ENCODE measurements at places on chromosomes 12 and 14.

GRCh38 chr12:43348221-43348620 lies 203.8 kb downstream of the ADAMTS20 start:
- no peak for DNase-seq

DNA sequence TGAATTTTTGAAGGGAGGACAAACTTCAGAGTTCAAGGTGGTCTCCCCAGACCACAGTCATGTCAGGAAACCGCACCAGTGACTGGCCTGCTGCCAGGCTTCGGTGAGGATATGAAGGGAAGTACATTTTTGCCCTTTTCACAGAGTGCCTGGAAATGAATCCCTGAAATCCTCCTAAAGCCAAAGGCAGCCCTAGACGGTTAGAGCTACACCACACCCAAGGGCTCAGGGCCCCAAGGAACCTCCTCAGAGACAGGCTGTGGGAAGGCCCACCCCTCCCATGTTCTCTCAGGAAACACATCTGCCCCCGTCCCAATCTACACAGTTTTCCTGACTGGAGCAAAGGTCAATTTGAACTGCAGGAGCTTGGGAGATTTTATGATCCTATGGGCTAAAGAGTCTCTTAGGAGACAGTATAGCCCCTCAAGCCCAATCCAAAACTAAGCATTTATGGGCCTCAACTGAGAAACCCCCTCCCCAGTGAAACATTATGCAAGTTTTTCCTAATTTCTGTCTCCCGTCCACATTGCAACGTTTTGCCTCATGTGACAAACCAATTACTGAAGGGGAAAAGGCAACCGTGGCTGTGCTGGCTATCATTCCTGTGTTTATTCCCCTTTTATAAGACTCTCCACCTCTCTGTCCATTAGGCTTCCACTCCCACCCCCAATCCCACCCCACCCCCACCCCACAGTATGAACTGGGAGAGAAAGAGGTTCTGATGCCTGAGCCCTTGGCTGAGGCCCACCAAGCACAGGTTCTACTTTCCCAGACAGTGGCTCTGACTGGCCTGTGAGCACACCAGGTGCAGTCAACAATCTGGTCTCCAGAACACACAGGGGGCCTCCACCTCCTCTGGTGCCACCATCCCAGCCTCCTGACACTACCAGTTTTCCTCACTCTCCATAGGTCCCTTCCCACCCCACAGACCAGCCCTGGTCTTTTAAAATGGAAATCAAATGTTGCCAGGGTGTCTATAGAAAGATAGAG lies 9.6 kb upstream of the RNASE1 start:
- DNase-seq: no peak

- DNase-seq: no peak
These were observed 3.0 kb downstream of the SMCO3 start for GRCh38 chr12:14810953-14811483.

GRCh38 chr14:96584907-96585671 lies 82.9 kb downstream of the PAPOLA start:
- no peak for DNase-seq

DNA sequence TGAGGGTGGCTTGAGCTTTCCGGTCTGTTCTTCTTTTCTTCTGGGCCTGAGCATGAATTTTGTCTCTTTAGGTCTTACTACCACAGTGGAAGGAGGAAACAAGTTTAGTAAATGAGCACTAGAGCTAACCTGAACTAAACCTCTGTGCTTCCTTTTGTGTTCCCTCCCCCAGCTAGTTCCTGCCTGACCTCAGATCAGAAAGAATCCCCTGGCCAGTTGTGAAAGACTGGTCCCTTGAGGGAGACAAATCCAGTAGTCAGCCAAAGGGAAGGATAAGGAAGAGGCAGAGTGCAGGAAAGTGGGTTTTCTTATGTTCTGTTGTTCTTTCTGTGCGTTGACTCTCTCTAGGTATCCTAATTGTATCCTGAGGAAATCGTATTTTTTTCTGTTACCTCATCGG lies 17.5 kb downstream of the ZNF664 start:
- DNase-seq: no peak

DNA sequence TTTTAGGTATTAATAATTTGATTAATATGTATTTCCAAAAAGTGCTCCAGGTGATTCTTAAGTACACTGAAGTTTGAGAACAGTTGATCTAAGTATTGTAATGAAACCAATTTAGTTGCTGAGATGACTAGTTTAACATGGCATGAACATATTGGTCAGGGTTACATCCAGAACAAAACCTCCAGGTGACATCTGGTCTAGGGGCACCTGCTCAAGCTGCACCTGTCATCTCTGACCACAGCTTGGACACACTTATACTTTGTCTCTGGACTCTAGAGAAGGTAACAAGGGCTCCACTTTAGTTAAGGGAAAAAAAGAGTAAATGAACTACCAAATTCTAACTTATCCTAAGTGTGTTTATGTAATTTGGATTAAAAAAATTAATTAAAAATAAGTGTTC lies 8.1 kb downstream of the ARID2 start:
- DNase-seq: no peak

DNA sequence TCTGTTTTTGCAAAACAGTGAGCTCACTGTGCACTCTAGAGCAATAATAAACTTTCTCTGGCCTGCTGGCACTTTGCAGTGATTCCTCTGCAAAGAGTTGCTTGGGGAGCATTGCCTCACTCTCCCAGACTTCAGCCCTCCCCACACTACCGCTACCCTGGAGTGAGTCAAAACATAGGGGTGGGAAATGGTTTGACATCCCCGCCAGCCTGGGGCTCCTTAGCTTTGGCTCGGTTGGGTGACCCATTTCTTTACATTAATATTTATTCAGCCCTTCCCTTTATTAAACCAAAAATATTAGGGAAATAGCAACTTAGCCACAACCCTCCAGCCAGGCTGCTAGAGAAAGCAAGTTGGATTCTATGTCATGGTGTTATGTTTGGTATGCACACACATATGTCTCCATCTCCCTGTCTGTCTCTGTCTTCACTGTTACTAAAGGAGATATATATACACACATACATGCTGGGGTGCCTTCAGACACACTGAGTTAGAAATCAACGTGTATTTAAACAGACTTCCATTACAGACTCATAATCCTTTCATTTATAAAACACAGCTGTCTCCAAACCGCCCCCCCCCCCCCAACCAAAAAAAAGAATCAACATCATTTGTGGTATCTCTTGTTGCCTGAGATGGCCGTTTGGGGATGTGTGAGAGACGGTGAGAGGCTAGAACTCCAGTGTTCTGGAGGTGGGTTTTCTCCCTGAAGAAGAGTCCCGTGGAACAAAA lies 3.4 kb upstream of the IRF2BPL start:
- no peak for DNase-seq

GRCh38 chr14:91252871-91253794 lies 8.6 kb upstream of the GPR68 start:
- no peak for DNase-seq

GRCh38 chr12:81757731-81758365 lies 1.3 kb downstream of the PPFIA2 start:
- no peak for DNase-seq

DNA sequence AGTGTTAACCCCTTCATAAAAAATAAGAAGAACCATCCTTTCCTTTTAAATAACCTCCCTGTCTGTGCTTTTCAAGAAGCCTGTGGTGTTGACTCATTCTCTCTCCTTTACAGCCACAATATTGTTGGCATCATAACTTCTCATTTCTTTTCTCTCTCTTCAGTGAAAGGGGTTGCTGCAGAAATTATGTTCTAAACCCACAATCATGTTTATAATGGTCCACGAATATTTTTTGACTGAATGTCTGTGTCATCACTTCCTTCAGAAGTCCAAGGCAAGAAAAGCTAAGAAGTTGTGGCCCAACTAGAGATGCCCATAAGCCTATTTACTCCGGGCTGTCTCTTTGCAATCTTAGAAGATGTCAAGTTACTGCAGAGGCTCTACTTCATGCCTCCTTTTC lies 488.3 kb downstream of the APAF1 start:
- no peak for DNase-seq

DNA sequence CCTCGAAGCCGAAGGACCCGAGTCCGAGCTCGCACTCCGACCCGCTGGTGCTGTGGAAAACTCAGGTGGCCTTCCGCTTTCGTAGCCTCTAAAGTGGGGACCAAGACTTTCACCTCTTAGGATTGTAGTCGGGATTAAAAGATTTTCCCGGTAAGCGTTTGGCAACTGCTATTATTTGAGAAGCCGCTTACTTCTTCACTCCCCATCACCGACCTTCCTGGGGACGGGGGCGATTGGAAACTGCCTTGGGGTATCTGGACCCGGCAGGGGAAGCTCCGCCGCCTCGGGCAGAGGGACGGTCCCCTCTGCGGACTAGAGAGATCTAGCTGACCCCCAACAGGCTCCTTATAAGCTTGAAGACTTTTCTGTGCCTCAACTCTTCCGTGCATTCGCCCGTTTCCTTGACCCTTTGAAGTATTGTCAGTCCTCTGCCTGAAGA lies 659 bp downstream of the TRAFD1 start:
- DNase-seq: peak; percentile 81

- peak; percentile 20 for DNase-seq
These were observed 429.8 kb upstream of the CCDC196 start for GRCh38 chr14:66056268-66056907.

GRCh38 chr12:90690120-90690519 lies 264.9 kb downstream of the CCER1 start:
- no peak for DNase-seq

- peak; percentile 67 for DNase-seq
These were observed 1.1 kb upstream of the LRP1 start for GRCh38 chr12:57127101-57127725.

GRCh38 chr14:49991491-49991890 lies 98.6 kb downstream of the ARF6 start:
- no peak for DNase-seq

DNA sequence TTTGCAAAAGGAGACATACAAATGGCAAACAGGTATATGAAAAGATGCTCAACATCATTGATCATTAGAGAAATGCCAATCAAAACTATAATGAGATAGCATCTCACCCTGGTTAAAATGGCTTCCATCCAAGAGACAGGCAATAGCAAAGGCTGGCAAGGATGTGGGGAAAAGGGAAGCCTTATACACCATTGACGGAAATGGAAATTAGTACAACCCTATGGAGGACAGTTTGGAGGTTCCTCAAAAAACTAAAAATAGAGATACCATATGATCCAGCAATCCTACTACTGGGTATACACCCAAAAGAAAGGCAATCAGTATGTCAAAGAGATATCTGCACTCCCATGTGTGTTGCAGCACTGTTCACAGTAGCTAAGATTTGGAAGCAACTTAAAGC lies 17.3 kb upstream of the CKAP4 start:
- no peak for DNase-seq

DNA sequence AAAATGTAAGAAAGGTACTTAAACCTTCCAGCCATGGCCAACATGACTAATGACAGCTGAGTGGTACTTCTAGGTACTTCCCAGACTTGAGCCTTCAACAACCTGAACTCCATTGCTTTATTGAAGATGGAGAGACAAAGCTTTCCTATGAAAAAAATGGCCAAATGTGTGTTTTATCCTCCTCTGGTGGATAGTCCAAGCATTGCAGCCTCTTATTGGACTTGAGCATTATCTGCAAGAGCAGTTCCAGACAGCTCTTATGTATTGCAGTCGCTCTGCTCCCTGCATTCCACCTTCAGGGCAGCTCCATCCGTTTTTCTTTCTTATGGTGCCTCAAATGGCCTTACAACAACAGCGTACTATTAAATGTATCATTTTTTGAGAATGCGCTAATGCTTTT lies 588.2 kb downstream of the NRXN3 start:
- DNase-seq: no peak

Data from left lung (tissue), 14 donors.